AG04450 (cell line): ENCODE measurements at places on chromosomes 16 and 17.
A peak's percentile ranks its signal among the peaks of the same experiment; 100 is the strongest.

- DNase-seq, result no peak
Observed at GRCh38 chr17:45784741-45785479, 790 bp downstream of the CRHR1 start.

DNA sequence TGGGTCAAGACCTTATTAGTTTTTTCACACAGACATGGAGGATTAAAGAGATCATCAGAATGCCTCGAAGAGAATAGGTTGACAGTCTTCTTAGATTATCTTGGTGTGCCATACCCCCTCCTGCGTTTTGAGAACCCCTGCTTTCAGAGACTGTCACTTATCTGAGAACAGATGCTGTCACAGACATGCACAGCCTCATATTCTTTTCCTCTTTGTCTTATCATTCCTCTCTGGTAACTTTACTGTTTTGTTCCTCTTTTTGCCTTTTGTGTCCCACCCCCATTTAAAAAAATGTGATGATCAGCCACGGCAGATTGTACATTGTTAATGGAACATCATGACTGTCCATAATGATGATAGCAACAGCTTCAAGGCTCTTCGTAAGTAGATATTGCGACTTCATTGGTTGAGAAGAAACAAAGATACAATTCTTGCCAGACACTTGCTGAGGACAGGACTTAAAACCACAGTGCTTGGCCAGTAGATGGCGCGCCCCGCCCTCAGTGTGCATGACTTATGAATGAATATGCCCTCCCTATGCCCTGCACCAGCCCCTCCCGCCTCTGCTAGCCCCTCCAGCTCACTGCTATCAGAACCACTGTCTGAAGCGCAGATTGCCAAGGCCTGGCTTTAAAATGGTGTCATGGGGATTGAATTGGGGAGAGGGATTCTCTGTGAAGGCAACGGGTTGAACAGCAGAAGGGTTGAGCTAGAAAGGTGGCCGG, 2.6 kb upstream of the PITPNC1 start:
- DNase-seq, result peak; percentile 63

DNA sequence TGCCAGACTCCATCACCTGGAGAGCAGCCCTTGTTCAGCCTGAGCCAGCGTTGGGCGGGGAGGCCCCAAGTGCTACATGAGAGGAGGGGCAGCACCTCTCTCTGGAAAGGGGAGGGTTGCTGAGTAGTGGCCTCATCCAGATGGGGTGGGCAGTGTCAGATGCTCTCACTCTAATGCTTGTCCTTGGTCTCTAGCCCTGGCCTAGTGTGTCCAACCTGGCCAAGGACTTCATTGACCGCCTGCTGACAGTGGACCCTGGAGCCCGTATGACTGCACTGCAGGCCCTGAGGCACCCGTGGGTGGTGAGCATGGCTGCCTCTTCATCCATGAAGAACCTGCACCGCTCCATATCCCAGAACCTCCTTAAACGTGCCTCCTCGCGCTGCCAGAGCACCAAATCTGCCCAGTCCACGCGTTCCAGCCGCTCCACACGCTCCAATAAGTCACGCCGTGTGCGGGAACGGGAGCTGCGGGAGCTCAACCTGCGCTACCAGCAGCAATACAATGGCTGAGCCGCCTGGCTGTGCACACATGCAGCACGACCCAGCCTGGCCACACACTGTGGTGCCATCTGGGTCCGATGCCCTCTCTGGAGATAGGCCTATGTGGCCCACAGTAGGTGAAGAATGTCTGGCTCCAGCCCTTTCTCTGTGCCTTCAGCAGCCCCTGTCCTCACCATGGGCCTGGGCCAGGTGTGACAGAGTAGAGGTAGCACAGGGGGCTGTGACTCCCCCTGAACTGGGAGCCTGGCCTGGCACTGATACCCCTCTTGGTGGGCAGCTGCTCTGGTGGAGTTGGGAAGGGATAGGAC, 4.3 kb downstream of the CTRL start:
- no peak for DNase-seq

- no peak for DNase-seq
Observed at GRCh38 chr16:72805486-72805885, 242.4 kb downstream of the ZFHX3 start.

- DNase-seq, result no peak
Observed at GRCh38 chr17:83183951-83184506, 104.6 kb downstream of the METRNL start.

DNA sequence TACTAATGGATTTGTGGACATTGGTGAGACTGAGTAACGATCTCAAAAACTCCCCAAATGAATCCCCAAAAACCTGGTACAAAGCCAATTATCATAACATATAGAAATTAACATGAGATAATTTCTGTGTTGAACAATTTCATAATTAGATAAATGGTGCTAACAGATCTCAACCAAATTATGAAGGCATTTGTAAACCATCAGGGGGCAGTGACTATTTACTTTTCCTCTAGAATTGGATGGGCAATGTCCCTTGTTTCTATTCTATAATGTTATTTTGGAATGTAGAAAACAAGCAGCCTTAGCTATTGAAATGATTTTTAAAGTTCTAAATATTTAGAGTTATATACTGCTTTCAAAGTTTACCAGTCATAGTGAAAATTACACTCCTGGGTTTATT, 57.8 kb downstream of the MYH10 start:
- no peak for DNase-seq

GRCh38 chr17:74253036-74253435, 21.0 kb upstream of the DNAI2 start:
- no peak for DNase-seq

- DNase-seq, result peak; percentile 60
Observed at GRCh38 chr17:60506312-60506711, 19.7 kb downstream of the APPBP2 start.

DNA sequence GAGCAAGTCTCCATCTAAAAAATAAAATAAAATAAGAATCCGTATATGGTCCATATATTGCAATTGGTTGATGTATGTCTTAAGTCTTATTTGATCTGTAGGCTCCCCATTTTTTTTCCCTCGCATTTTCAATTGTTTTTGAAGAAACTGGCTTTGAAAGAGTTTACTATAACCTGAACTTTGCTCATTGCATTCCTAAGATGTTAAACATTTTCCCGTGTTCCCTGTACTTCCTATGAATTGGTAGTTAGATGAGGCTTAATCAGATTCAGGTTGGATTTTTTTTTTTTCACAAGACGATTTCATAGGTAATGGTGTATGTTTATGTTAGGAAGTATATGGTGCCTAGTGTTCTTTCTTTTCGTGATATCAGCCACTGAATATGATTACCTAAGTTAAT, 3.3 kb downstream of the LRRC36 start:
- DNase-seq, result no peak

DNA sequence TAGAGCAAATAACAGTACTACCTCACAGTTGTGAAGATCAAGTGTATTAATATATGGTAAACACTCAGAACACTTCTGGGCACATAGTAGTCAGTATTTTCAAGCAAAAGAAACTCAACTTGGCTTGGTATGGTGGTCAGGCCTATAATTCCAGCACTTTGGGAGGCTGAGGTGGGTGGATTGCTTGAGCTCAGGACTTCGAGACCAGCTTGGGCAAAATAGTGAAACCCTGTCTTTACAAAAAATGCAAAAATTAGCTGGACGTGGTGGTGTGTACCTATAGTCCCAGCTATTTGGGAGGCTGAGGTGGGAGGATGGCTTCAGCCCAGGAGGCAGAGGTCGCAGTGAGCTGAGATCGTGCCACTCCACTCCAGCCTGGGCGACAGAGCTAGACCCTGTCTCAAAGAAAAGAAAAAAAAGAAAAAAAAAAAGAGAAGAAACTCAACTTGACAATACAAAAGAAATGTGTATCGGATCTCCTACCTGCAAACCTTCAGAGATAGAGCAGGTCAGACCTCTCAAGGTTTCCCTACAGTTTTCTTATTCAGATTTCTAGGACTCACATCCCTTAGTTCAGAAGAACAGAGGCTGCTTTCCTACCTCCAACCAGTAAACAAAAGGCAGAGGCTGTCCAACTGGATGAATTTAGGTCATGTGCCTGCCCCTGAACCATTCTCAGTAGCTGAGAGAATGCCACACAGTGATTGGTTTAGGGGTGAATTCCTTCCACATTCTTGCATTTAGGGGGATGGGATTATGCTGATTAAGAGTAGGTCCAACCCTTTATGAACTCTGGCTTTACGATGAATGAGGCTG, 1.7 kb upstream of the KPNA2 start:
- no peak for DNase-seq

DNA sequence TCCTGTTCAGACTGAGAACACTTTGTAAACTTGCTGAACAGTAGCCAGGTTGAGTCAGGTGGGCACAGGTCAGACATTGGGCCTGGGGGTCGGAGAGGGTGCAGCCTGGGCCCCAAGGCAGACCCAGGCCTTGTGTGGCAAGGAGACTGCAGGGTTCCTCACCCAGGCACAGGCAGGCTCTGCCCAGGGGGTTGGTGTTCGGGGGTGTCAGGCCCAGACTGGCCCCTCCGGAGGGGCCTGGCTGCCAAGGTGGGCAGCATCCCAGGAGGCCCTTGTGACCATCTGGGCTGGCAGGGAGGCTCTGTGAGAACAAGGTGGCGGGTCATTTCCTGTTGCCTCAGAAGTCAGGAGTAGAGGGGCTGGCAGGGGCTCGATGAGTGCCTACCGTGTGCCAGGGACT, 585 bp upstream of the MYO15A start:
- DNase-seq, result no peak

DNA sequence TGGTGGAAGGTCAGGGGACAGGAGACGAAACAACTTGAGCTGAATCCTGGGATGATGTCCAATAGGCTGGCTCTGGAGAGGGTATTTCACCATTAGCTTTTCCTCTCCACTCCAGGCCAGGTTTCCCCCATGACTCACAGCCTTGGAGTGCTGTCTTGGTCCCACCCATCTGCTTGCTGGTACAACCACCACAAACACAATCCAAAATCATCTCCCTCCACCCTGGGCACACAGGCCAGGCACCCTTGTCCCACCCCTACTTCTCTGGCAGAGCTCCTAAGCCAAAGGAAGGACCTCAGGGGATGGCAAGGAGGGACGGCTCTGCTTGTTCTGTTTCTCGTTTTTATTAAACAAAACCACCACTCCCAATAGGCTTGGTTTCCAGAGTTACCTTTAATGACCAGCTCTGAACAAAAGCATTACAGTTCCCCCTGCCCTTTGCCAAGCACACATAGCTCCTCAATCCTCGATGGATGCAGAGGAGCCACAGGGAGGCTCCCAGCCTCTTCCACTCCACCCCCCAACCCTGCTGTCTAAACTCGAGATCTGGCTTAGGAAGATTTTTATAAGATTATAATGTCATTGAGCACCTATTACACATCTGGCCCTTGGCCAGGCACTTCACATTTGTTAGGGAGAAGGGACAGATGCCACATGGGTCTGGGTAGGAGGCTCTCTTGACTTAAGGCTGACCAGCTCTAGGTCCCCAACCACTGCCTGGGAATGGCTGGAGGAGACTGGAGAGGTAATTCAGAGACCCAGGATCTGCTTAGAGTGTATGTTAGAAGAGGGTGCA, 13.3 kb downstream of the CAVIN1 start:
- peak; percentile 75 for DNase-seq

DNA sequence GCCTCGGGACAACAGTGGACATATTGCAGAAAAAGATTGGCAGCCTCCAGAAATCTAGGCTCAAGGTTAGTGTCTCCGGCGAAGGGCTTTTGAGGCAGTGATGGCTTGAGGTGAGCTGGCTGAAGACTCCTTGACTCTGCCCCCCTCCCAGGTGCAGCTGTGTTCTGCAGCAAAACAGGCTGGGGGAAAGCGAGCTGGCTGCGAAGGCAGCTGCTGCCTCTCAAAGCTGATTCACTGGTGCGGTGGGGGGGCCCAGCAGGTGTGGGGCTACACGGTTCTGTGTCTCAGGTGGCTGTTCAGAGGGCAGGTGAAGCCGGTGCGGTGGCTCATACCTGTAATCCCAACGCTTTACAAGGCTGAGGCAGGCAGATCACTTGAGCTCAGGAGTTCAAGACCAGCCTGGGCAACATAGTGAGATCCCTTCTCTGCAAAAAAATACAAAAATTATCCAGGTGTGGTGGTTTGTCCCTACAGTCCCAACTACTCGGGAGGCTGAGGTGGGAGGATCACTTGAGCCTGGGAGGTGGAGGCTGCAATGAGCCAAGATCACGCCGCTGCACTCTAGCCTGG, 22.9 kb downstream of the C16orf96 start:
- DNase-seq, result no peak

GRCh38 chr16:83940630-83941378, 12.2 kb upstream of the OSGIN1 start:
- DNase-seq, result no peak

DNA sequence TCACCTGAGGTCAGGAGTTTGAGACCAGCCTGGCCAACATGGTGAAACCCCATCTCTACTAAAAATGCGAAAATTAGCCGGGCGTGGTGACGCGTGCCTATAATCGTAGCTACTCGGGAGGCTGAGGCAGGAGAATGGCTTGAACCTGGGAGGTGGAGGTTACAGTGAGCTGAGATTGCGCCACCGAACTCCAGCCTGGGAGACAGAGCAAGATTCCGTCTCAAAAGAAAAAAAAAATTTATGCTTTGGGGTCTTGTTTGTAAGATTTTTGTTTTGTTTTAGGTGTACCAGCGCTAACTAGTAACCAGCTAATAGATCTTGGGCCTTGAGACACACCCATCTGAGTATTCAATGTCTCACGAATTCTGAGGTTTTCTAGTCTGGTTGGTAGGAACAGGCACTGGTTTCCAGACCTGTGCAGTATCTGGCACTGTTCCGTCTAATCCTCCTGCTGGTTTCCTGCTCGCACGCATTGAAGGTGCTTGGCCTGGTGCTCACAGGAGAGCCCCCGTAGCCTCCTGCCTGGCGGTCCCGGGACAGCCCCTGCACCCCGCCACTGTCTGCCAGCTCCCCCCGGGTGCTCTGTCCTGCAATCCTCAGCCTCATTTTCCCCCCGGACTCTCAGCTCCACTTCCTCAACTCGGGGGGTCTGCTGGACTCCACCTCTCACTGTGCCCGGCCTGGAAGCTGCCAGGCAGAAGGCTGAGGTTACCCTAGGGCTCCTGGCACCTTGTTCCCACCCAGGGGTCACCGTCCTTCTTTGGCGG, 10.6 kb upstream of the DUS1L start:
- DNase-seq, result no peak

DNA sequence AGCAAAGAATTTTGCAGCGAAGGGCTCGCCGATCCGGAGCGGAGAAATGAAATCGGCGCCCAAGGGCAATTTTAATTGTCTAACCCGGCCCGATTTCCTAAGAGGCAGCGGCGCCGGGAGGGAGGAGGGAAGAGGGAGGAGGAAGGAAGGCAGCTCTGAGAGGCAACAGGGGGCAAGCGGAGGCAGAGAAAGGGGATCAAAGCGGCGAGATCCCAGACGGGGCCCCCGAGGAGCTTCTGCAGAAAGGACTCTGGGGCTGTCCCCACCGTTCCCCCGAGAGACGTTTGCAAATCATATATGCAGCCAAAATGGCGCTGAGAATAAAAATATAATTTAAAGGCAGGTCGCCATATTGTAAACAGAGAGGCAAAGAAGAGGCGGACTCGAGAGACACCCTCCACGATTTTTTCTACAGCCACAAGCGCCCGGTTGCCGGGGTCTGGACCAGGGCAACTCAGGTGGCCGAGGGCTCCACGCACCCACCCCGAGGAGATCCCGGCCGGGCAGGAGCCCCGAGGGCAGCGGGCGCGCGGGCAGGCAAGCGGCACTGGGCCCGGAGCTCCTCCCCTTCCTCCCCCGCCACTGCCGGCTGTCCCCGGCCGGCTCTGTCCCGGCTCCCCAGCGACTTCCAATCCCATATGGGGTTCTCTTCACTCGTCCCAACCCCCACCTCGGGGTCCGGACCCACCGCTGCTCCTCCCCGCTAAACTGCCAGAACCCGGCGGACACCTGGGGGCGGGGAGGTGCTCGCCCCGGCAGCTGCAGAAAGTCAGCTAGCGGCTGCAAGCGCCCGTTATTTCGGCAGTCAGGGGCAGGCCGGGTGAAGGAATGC, 1.9 kb downstream of the PHF12 start:
- DNase-seq, result no peak
